ENCODE measurements at places on chromosomes 6 and 20.

DNA sequence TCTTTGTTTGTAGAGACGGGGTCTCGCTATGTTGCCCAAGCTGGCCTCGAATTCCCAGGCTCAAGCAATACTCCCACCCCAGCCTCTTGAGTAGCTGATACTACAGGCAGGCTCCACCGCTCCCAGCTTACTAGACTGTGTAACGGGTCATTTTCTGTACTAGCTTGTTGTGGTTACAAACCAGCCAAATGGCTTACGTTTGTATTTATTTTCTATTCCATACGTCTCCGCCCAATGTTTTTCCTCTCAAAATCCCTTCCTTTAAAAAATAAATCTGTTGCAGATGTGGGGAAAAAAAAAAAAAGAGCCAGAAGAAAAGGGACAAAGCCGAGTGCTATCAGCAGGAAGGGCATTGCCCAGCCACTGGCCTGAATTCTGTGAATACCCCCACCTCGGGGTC lies 41.6 kb downstream of the PRND start:
- DNase-seq: no peak

DNA sequence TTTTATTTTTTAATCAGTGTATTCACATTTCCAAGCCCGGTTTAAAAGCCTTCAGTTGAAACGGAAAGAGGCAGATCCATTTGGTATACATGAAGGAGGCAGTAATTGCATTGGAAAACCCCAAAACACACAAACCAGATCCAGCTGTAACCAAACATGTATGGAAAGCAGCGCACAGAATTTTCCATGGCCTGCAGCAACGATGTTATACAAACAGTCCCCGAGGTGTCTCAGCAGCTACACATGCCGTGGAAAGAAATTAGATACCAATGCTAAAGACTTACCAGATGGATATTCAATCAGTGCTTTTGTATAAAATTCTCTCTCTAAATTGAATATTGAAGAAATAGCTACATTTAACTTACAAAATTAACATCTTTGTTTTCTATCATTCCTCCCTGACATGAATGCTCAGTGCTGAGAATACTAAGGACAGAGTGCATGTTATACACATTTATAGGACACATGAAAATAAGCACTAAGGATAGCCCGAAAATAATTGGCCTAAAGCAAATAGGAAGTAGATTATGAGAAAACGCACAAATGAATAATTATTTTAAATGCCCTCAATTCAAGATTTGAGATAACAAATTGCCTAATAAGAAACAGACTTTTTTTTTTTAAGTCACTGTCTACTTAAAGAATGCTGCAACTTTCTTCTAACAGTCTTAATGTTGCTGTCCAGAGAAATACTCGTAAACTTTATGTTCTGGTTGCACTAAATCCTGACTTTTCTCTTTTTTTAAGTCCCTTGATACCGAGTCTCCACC lies 713.1 kb downstream of the HDGFL1 start:
- no peak for DNase-seq

GRCh38 chr6:113381959-113382358 lies 475.2 kb upstream of the MARCKS start:
- DNase-seq: no peak

GRCh38 chr6:158628542-158628941 lies 16.0 kb downstream of the DYNLT1 start:
- no peak for DNase-seq

DNA sequence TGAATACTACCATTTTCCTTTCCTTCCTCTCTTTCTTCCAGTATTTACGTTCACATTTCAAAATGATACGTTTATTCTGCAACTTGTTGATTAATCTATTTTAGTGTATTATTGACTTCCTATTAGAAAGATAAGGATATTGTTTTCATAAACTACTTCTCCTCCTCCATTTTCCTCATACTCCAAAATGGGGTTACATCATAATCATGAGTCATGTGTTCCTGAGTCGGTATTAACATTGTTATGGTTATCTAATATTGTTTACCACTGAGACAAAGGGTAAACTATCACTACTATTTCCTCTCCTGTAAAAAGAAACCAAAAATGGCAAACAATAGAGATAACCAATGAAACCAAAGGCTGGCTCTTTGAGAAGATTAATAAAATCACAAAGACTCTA lies 126.5 kb upstream of the CDYL start:
- no peak for DNase-seq

DNA sequence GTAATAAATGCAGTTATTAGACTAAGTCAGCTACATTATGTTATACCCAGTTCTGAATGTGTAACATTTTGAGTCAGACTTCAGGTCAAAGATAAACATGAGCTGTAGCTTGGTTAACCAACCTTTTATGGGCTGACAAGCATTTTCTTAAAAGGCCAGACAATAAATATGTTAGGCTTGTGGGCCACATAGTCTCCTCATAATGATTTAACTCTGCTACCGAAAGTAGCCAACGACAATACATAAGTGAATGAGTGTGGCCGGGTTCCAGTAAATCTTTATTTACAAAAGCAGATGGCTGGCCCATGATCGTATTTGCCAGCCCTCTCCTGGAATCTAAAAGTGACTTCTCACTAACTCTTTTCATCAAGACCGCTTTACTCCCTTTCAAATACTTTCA lies 49.9 kb downstream of the ATG5 start:
- no peak for DNase-seq

DNA sequence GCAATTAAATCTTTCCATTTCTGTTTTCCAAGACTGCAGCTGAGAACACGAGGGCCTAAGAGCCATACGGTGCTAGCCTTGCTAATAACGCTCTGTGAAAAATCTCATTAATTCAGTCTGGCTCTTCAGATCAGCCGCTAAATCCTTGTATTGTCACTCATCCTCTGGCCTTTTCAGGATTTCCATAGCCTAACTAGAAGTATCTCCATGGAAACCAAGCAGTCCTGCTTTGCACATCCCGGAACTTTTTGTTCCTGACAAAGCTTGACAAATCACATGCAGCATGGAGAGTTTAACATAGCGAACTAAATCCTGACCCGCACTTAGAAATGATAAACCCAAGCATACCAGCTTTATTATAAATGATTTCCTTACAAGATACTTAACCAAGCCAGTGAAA lies 383.7 kb downstream of the CD83 start:
- no peak for DNase-seq

DNA sequence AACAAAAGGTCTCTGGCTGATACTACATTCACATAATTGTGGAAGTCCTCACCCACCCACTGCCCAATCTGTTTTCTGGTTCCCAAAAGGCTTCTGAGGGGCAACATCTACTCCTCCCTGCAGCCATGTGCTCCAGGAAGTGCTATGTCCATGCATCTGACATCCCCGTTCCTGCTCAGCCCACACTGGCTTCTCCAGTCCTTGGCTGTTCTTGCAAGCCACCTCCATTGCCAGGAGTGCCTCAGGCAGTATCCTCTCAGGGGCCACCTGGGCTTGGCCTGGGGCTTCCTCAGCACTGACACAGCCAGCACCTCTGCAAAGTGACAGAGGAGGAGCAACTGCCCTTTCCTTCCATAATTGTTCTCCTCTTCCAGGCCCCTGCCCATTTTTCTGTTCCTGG lies 18.3 kb downstream of the ARHGAP18 start:
- DNase-seq: no peak

GRCh38 chr20:34271956-34272355 lies 30.7 kb downstream of the ASIP start:
- DNase-seq: no peak

- DNase-seq: no peak
Measured at GRCh38 chr6:158457616-158458278, 102.1 kb upstream of the TMEM181 start.

DNA sequence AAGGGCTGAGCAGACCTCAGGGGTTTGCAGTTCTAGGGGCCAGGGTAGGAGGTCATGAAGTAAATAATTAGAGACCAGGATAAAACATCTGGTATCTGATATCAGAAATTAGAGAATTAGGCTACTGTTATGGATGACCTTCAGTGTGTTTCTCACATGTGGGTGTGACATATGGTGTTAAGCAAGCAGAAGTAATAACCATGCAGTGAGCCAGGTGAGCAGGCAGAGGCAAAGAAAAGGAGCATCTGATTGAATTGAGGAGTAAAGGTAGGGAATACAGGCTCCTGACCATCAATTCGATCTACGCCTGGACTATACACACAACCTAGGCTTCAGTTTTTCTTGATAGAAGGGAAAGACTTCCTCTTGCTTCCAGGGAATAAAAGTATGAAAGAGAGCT lies 34.7 kb upstream of the MAP3K7 start:
- no peak for DNase-seq

DNA sequence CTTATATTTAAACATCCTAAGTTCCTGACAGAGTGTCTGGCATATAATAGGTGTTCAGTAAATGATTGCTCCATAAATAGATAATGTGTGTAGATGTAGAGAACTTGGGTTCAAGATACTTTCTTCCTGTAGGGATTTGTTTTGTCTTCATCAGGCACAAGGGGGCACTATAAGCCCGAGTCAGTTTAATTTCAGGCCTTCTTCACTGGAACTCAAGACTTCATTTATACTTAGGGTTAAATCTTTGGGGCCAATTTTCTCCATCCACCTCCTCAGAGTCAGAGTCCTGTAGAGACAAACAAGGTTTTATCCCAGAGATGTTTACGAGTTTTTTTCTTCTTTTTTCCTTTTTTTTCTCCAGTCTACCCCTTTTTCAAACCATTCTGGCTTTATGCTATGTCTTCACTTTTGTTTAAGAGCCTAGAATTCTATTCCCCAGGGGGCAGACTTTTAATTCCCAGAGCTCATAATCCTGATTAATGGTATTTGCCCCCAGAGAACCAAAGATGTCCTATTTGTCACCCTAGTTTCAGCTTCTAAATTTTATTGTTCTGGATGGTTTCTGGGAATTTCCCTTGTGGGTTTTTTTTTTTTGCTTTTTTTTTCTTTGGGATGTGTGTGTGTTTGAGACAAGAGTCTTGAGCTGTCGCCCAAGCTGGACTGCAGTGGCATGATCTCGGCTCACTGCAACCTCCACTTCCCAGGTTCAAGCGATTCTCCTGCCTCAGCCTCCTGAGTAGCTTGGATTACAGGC lies 88.4 kb downstream of the HFE start:
- no peak for DNase-seq

GRCh38 chr6:9523462-9523861 lies 891.4 kb downstream of the TFAP2A start:
- no peak for DNase-seq

DNA sequence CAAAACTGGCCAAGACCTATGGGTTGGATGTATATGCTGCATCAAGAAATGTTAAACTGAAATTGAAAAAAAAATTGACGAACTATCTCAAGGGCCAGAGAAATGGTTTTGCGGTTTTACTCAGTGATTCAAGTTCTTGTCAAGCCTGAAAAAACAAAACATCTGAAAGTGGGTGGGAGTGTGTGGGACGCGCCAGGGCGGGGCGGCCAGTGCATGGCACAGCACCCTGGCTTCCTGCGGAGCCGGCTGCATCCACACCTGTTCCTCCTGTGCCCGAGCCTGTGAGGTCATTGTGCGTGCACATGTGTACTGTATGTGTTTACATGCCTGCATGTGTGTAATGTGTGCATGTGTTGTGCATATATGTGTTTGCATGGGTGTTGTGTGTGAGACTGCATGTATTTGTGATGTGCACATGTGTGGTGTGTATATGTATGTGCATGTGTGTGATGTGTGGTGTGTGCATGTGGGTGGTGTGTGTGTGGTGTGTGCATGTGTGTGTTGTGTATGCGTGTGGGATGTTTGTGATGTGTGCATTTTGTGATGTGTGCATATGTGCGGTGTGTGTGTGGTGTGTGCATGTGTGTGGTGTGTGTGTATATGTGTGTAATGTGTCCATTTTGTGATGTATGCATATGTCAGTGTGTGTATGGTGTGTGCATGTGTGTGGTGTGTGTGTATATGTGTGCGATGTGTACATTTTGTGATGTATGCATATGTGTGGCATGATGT lies 59.8 kb downstream of the CDH4 start:
- no peak for DNase-seq

DNA sequence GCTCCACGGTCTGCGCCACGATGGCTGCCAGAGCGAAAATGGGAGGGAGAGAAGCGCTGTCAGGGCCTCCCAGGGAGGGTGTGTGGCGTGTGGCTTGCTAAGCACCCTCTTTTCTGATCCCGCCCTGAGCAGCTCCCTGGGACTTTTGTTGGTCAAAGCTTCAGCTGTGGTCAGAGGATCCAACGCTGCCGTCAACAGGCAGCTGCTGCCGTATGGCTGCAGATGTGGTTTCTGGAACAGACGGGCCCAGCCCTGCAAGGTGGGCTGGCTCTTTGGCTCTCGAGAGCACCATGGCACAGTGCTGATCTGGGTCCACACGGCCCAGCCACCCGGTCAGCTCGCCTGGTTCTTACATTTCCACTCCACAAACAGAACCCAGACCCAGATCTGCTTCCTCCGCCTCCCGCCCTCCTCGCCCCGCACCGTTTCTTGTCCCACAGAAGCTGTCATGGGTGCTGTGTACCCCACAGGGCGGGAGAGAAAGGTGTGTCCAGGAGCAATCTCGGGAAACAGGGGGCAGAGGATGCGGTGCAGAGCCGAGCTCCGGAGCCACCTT lies 86.0 kb upstream of the BHLHE23 start:
- no peak for DNase-seq

GRCh38 chr20:60092729-60093128 lies 134.5 kb downstream of the CDH26 start:
- no peak for DNase-seq

DNA sequence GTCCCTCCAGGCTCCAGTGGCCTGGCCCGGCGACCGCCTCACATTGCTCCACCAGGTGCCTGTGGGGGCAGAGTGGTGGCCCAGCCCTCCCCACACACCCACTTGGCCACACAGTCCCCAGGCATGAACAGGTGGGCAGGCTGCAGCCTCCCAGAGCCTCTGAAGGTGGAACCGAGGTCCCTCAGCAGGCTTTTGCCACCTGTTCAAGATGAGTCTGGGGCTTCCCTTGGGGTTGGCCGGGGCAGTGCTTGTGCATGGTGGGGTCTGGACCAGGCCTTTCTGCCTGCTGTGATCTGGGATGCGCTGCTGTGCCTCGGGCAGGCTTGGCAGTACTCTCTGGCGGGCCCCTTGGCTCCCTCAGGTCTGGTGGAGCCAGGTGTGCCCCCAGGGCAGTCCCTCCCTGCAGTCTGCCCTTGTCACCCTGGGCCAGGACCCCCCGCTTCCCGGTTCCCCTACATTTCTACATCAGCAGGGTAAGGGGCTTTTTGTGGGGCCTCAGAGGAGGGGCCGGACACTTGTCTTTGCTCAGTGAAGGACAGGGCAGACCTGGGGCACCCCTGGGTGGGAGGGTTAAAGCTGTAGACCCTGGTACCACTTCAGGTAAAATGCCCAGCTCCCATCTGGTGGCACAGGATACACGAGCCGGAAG lies 2.7 kb upstream of the COL9A3 start:
- DNase-seq: no peak

DNA sequence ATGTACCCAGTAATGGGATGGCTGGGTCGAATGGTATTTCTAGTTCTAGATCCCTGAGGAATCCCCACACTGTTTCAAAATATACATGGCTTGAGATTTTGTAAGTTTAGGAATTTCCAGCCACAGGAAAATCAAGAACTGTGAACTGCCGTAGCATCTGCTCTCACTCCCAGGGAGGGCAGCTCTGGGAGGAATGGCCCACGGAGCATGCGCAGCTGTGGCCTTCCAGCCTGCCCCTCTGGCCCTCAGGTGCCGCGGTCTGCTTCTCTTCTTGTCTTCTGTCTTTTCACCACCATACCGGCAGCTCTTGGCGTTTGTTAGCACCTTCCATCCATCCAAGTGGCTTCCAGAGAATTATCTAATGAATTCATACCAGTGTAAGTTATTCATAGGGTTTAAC lies 19.9 kb upstream of the EXOC2 start:
- DNase-seq: no peak

All from NCI-H1436 (cell line).